Activated naive CD4-positive, alpha-beta T cell treated with anti-CD3 and anti-CD28 coated beads, Interleukin-2, amount 10 ng/mL, durations not matched to agents 7 days and 5 days (primary cell): ENCODE measurements at places on chromosomes 5 and 9.

DNA sequence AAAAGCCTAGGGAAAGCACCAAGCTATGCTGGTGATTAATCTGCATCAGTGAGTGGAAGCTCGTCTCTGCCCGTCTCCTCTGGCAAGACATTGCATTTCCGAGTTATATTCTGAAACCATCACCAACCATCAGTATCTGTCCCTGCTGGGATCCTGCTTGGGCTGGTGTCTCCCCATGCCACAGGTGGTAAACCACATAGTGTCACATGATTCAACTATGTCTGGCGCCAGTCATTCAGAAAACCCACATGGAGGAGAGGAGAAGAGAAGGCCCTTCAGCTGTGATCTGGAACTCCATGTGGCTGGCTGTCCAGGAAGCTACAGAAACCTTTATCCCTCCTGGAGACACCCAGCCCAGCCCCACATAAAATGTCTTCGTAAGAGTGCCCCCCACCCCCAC is 4.8 kb downstream of the IL9 start:
- H3K4me1 ChIP-seq, result peaks cover 6% of the 10 kb centered on the region
- no peaks in the 10 kb centered on the region for H3K36me3 ChIP-seq
- DNase-seq, result no peak
- no peak overlapping the region for H3K4me3 ChIP-seq

DNA sequence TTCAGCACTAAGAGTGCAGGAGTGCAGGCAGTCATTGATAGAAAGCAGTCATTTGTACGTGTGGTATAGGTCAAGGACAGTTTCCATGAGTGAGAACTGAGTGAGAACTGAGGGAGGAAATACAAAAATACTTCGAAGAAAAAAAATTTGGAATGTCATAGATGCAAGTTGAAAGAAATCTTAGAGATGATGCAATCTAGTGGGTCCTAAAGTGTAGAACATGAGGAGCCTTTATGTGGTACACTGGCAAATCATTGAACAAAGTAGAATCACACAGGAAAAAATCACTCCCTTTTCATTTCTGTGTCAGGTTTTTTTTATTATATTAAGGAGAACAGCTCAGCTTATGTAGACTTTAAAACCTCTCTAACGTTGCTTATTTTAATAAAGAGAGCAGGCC is 26.4 kb upstream of the SLC1A1 start:
- H3K4me3 ChIP-seq, result no peak overlapping the region
- no peaks in the 10 kb centered on the region for H3K4me1 ChIP-seq
- no peak overlapping the region for H3K27ac ChIP-seq
- DNase-seq, result no peak
- H3K36me3 ChIP-seq, result no peaks in the 10 kb centered on the region
- peaks cover 4% of the 10 kb centered on the region for H3K27me3 ChIP-seq

GRCh38 chr9:14806941-14807520 is 84.5 kb upstream of the CER1 start:
- H3K27ac ChIP-seq, result no peak overlapping the region
- no peaks in the 10 kb centered on the region for H3K36me3 ChIP-seq
- H3K27me3 ChIP-seq, result peaks cover 4% of the 10 kb centered on the region
- no peak overlapping the region for H3K4me3 ChIP-seq
- DNase-seq, result no peak

DNA sequence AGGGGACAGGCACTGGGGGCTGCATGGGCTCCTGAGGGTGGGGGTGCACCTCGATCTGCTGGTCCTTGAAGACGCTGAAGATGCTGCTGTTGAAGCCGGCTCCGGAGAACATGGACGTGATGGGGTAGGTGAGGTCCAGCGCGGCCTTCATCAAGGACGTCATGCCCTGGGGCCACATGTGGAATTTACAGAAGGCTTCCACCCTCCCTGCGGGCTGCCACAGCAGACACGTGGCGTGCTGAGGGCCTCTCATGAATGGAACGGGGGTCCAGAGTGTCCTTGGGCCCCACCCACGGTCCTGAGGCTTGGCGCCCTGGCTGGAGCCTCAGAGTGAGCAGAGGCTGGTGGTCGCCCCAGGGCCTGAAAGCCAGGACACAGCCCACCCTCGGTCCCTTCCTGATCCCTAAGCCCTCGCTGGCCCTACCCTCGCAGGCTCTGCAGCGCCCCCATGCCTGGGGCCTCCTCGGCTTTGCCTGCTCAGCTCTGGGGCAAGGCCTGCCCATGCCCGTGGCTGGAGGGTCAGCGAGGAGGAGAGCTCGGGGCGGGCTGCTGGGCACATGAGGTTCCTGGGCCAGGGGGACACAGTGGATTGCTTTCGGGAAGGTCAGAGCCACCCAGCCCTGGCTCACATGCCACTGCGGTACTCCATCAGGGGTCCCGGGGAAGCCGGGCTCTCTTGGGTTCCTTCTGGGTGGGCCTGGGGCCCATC is 5.3 kb upstream of the NSMF start:
- H3K4me3 ChIP-seq, result no peak overlapping the region
- no peaks in the 10 kb centered on the region for H3K36me3 ChIP-seq
- H3K27me3 ChIP-seq, result peaks cover 38% of the 10 kb centered on the region
- H3K4me1 ChIP-seq, result peaks cover 32% of the 10 kb centered on the region
